ENCODE measurements at places on chromosomes 3 and 15.

- DNase-seq = no peak
These were observed 44.6 kb downstream of the TFDP2 start for GRCh38 chr3:142104763-142105162.

- no peak for DNase-seq
These were observed 10.3 kb upstream of the DIPK2A start for GRCh38 chr3:143961342-143961741.

- DNase-seq = no peak
These were observed 210.9 kb upstream of the TOPAZ1 start for GRCh38 chr3:44030687-44031305.

DNA sequence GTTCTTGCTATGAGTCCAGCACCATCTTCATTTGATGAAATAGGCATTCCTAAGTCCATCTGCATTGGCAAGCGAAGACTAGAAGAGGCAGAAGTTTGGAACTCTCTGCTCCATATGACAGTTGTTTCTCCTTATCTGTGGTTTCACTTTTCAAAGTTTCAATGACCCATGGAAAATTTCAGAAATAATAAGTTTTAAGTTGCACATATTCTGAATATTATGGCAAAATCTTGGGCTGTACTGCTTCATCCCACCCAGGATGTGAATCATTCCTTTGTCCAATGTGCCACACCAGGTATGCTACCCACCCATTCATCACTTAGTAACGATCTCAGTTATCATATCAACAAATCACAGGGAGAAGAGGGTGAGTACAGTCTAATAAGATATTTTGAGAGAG lies 647.9 kb downstream of the GRM7 start:
- no peak for DNase-seq

DNA sequence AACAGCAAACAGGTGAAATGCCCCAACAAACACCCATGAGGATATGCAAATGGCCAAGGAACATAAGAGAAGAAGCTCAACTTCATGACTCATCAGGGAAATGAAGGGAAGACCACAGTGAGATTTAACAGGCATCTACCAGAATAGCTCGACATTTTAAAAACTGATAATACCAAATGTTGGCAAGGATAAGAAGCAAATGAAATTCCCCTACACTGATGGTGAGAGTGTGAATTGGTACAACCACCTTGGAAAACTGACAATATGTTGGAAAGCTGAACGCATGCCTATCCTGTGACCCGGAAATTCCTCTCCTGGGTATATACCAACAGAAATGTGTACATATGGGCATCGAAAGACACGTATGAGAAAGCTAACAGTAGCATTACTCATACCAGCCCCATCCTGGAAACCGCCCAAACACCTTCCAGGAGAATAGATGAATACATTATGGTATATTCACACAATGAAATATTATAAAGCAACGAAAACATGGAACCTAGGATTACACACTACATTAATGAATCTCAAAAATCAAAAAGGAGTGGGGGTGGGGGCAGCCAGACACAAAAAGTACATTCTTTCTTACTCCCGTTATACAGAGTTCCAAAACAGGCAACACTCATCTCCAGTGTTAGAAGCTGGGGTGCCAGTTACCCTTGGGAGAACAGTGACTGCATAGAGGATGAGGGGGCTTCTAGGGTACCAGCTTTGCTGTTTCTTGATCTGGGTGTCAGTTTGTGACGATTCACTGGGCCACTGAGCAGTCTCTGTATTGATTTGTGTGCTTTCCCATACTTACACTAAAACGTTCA lies 16.9 kb downstream of the RFTN1 start:
- no peak for DNase-seq

GRCh38 chr3:121126033-121126706 lies 218.2 kb downstream of the STXBP5L start:
- no peak for DNase-seq

DNA sequence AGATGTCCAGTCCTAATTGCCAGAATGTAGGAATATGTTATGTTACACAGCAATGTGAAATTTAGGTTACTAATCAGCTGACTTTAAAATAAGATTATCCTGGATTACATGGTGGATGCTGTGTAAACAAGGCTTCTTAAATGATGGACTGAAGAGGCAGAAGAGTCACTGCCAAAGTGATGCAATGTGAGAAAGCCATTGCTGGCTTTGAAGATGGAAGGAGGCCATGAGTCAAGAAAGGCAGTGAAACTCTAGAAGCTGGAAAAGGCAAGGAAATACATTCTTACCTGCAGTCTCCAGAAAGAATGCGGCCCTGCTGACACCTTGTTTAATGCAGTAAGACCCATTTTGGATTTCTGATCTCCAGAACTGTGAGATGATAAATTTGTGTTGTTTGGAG lies 179.1 kb upstream of the ZPLD1 start:
- no peak for DNase-seq

DNA sequence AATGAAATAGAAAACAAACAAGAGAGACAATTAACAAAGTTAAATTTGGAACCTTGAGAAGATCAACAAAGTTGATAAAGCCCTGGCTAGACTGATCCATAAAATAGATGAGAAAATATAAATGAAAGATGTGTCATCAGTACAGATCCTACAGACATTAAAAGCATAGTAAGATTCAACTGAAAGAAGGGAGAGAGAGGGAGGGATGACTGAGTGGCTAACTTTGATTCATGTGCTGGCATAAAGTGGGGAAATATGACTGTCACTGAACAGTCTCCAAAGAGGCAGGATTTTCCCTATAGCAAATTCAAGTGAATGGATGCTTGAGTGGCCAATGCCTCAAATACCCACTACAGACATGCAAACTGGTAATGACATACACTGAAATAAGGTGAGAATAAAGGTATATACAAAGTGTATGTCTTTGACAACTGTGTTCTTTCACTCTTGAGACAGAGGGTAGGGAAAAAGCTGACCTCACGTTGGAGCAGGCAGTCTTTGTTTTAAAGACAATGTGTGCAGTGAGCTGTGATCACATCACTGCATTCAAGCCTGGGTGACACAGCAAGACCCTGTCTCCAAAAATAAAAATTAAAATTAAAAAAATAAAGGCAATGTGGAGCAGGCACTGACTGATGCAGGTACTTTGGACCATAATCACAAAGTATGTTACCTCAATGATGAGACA lies 35.9 kb upstream of the CHD2 start:
- no peak for DNase-seq

- no peak for DNase-seq
These were observed 16.4 kb upstream of the CFAP100 start for GRCh38 chr3:126378341-126378751.

DNA sequence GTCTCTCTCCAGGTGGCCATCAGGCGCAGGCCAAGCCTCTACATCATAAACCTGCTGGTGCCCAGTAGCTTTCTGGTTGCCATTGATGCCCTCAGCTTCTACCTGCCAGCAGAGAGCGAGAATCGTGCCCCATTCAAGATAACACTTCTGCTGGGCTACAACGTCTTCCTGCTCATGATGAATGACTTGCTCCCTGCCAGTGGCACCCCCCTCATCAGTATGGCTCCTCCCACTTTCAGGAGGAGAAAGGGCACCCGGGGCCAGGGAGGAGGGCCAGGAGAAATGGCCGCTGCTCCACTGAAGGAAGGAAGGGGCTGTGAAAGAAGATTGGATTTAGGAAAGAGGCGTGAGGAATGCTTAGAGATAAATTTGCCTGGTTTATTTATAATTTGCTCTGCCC lies 6.6 kb downstream of the HTR3C start:
- DNase-seq = no peak

DNA sequence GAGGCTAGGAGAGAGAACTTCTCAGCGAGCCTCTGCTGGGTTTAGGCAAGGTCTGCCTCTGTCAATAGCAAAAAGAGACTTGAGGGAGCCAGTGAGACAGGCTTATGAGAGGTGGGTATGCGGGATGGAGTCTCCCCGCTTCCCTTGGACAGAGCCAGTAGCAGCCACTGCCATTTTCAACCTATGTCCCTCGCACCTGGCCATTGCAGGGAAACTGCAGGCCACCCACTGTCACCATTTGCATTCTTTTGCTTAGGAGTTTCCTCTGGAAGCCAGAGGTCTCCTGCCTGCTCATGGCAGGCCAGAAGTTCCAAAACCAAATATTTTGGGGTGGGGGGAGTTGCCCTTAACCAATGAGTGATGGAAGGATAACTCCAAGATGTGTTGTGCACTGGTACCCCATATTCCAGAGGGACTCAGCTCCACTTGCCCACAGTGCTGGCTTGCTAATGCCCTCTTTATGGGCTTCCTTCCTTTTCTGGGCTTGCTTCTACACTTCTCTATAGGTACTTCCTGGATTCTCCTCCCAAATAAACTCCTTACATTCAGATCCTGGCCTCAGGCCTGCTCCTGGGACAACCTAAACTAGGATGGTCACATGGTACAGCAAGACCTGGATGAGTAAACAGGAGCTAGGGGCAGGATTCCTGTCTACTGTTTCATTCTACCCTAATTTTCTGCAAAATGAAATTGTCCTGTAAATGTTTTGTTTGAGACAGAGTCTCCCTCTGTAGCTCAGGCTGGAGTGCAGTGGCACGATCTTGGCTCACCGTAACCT lies 108.9 kb upstream of the PROK2 start:
- DNase-seq = no peak

DNA sequence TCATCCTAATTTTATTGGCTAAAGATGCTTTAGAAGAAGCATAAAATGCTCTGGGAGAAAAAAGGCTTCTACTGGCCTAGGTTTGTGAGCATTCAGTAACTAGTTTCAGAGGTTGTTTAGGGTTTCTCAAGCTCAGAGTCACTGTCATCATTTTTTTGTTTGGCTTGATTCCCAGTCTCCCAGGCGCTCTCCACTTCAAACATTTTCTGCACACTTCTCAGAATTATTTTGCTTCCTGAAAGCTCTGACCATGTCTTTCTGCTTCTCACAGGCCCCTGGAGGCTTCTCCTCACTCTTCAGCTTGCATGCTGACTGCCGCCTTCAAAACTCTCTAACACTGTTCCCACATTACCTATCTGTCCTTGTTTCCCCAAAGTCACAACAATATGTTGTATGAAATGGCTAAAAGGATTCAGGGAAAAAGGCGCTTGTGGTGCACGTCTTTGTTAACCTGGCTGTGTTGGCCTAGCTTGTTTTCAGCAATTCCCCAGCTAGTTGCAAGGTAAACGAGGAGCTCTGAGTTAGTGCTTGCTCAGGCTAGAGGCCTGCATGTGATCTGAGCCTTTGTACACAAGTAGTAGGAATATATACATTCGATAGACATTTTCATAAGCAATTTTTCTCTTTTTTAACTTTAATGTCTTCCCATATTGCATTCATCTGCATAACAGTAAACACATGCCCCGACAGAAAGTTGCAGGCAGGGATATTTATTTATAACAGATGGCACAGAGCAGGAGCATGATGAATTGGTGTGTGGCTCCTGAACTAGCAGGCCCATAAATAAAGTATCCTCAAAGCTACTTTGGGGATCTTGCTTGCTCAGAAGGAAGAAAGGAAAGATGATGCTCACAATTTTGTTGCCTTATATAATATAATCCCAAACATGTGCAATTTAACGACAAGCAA lies 129.2 kb upstream of the DPH6 start:
- DNase-seq = no peak

GRCh38 chr3:172367205-172368105 lies 80.8 kb downstream of the GHSR start:
- no peak for DNase-seq

DNA sequence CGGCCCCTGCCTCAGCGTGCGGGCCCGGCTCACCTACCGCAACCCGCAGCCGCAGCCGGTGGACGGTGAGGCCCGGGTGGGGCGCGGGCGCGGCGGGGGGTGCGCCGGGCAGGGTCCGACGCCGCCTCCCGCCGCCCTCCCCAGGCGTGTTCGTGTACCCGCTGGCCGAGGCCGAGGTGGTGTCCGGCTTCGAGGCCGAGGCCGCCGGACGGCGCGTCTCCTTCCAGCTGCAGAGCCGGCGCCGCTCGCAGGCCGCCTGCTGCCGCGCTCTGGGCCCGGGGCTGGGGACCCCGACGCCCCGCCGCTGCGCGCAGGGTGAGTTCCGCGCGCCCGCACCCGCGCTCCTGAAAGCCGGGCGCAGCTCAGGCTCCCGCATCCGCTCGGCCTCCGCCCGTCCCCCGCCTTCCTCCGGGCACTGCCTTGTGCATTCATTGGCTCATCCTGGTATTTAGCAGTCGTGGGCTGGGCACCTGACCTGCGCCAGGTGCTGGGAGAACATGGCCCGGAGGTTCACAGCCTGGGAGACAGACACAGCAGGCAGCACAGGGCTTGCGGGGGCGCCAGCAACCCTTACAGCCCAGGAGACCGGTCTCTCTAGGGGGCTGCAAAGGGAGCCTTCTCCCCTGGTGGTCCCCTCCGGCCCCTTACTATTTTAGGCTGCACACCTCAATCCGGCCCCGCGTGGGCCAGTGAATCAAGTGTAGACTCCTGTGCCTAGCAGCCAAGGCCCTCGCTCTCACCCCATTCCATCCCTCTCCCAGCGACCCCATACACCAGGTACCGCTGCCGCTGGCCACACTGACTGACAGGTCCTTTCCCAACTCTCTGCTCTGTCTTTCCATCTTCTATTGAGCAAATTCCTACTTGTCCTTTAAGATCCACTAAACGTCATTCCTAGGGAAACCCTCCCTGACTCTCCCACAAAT lies 1.5 kb downstream of the VWA5B2 start:
- no peak for DNase-seq

DNA sequence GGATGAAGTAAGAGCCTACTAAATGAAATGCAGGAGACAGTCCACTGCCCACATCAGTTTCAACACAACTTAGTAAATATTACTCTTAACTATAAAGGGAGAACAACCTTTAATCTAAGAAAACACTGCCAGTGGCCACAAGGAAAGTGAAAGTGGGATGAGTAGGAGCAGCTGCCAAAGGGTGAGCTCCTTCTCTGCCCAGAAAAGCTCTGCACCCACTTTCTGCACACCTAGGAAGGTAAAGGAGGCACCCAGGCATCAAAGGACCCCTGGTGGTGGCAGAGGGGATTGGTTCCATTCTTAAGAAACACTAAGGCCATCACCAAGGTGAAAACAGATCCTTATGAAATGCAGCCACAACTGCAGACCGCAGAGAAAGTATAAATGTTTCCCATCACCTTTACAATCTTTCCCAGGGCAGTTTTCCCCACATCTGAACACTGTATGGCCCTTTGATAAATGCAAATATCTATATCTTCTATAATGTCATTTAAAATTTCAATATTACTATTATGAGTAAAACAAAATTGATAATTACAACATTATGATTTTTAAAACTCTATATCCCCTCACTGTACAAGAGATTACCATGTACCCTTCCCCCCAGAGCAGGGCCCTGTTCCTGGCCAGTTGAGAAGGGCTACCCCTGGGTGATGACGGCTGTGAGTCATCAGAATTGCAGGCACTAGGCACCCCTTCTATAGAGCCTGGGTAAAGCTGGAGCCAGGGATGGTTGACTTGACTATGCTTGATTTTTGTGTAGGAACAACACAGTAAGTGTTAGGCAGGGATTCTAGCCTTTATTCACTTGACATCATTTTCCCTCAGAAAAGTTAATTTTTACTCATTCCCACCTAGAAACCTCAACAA lies 92.0 kb downstream of the SNRK start:
- DNase-seq = peak; percentile 3

GRCh38 chr15:37037071-37037655 lies 63.2 kb downstream of the MEIS2 start:
- no peak for DNase-seq

GRCh38 chr3:8387571-8387970 lies 114.1 kb upstream of the LMCD1 start:
- no peak for DNase-seq

Data from amniotic stem cell (primary cell).